ENCODE measurements at places on chromosomes 12 and 14.

GRCh38 chr14:73723406-73723796 lies 9.2 kb upstream of the PNMA1 start:
- DNase-seq, result no peak

DNA sequence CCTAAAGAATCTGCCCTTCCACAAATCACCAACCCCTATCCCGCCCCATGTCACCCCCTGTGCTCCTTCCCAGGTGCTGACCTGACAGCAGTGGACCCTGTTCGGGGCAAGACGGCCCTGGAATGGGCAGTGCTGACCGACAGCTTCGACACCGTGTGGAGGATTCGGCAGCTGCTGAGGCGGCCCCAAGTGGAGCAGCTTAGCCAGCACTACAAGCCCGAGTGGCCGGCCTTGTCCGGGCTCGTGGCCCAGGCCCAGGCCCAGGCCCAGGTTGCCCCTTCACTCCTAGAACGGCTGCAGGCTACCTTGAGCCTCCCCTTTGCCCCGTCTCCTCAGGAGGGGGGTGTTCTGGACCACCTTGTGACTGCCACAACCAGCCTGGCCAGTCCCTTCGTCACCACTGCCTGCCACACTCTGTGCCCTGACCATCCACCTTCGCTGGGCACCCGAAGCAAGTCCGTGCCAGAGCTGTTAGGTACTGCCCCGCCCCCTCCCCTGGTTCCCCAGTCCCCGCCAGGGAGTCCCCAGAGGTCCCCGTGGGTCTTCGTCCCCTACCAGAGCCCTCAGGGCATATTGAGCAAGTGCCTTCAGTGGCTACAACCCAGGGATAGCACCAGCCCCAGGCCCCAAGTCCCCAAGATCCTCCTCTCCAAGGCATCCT lies 2.7 kb downstream of the ANKRD33 start:
- DNase-seq, result no peak

GRCh38 chr12:115791331-115791730 lies 486.2 kb downstream of the MED13L start:
- no peak for DNase-seq

- no peak for DNase-seq
Observed at GRCh38 chr12:133063556-133063955, 17.2 kb upstream of the ZNF140 start.

DNA sequence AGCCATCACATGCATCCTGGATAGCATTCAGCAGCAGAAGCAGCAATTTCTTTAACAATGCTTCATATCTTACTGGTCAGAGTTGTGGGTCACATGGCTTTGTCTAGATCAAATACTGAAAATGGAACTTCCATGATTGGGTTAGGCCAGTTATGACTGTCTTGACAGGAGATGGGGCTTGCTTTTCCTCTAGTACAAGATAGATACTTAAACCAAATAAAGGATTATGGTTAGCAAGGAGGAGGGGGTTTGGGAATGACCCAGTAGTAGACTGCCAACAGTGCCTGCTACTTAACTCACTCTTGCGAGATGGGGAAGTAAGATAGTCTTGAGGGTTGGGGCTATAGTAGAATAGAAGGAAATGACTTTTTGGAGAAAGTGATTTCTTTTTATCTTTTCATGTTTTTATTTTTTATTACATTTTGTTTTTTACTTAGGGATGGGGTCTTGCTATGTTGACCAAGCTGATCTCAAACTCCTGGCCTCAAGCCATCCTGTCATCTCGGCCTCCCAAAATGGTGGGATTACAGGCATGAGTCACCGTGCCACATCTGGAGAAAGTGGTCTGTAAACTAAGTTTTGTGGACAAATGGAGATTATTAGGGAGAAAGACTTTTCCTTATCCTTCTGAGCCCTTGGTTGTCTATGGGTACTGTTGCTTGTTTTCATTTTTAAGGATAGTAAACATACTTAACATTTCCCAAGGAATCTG lies 37.6 kb downstream of the WNK1 start:
- no peak for DNase-seq

- no peak for DNase-seq
Observed at GRCh38 chr14:89921346-89921745, 33.2 kb downstream of the EFCAB11 start.

DNA sequence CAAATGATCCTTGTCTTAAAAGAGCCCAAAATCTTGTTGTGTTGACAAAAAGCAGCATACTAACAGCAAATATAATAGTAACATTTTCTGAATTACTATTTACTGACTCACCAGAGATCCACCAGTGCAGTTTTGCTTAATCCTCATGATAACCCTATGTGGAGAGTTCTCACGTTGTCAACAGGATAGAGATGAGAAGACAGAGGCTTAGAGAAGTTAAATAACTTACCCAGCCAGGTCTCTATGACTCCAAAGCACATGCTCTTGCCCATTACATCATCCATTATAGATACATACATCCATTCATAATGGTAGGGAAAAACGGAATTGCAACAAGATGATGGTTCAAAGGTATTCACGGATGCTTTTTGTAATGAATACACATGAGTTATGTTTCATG lies 111.9 kb downstream of the PAX9 start:
- DNase-seq, result no peak

GRCh38 chr14:92686900-92687427 lies 61.5 kb downstream of the LGMN start:
- DNase-seq, result peak; percentile 89

GRCh38 chr12:49059299-49060171 lies 1.1 kb downstream of the KMT2D start:
- no peak for DNase-seq

Measured in HTR-8/SVneo (cell line).